CD4-positive, alpha-beta memory T cell (primary cell): ENCODE measurements at places on chromosomes 2 and 18.

- DNase-seq = no peak
Measured at GRCh38 chr2:166321076-166321475, 54.7 kb downstream of the SCN9A start.

DNA sequence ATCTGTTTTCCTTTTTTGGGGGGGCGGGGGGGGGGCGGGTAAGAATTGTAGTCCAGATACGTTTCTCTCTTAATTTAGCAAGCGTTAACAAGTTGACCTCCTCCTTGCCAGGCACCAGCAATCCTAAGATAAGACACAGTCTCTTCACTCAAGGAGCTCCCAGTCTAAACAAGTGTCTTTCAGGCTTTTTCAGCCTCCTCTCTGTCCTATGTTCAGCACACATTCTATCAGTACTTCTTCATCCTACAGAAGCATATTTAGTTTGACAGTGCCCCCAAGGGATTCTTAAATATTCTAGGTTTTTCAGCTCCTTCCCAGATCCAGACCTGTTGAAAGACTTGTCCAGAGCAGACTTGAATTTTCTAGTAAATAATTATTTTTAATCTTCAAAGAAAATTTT is 2.7 kb downstream of the PPP1CB start:
- DNase-seq = no peak

DNA sequence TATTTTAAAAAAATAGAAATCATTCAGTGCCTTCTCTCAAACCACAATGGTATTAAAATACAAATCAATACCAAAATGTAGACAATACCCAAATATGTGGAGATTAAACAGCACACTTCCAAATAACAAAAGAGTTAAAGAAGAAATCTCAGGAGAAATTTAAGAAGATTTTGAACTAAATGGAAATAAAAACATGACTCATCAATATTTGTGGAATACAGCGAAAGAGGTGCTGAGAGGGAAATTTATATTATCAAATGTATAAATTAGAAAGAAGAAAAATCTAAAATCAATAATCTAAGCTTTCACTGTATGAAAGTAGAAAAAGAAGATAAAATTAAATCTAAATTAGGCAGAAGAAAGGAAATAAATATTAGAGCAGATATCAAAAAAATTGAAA is 233.1 kb downstream of the RPIA start:
- no peak for DNase-seq

- no peak for DNase-seq
Measured at GRCh38 chr2:121289271-121289670, 4.3 kb upstream of the TFCP2L1 start.

- DNase-seq = no peak
Measured at GRCh38 chr2:168006498-168006897, 240.9 kb downstream of the STK39 start.

DNA sequence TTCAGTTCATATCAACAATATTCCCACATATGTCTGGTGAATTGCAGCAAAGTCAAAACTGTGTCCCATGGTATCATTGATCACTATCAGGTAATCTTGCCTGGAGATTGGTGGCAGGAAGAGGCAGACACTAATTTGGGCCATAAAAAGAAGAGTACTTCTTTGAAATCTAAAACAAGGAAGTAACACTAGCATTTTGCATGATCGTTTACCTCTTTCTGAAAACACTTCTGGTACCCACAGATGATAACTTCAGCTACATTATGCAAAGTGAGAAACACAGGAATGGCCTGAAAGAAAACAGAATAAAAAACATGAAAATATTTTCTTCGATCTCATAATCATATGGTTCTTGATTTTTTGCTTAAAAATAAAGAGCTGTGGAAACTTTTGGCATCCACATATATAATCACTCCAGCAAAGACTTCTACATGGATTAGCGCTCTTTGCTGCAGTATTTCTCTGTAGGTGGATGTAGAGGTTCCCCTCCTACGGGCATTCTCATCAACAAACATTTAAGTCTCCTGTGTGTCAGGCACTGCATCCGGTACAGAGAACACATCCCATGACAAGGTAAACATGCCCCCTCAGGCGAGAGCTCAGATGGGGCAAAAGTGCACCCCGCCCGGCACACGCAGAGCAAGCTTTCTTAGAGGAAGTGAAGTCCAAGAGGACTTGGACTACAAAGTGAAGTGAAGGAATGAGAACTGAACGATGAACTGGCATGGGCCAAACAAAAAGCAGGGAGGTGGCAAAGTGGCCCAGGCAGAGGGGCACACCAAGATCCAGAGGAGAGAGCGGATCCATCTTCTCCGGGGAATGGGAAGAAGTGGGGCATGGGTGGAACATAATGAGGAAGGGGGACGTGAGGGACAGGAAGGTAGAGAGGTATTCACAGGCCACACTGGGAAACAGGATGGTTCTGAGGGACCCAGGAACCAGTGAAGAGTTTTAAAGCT is 68.0 kb upstream of the RIOK3 start:
- DNase-seq = no peak

DNA sequence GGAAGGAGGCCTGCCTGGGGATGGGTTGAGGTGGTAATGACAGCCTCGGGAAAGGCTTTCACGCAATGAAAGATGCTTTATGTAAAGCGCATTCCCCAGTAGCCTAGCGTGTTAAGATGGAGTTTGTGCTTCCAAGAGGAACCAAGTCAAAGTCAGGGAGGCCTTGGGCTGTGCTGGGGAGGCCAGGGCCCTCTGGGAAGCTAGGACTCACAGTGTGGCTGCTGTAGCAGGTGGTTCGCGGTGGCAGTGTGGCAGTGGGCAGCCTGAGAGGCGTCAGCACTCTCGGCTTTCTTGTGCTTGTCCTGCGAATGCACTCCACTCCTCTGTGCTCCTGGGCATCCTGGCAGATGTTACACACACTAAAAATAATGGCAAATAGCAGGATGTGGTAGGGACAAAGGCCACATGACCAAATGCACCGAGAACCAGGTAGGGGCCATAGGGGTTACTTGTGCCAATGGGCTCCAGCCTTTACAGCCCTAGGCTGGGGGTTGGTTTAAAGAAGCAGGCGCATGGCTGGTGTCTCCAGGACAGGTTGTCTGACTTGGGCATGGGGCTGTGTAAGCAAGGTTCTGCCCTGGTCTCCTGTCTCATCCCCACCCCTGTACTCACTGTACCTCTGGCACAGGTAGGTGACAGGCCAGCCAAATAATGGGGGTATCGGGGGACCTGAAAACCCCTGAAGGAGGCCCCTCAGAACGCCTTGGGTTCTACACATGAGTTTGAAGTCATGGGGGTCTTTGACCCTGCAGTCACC is 154.4 kb upstream of the TWIST2 start:
- DNase-seq = no peak

- DNase-seq = no peak
Measured at GRCh38 chr2:238919307-238919706, 71.4 kb downstream of the TWIST2 start.

- DNase-seq = no peak
Measured at GRCh38 chr18:22667616-22668422, 250.1 kb upstream of the CTAGE1 start.

GRCh38 chr18:64982414-64983055 is 768.3 kb upstream of the CDH7 start:
- DNase-seq = no peak

- DNase-seq = no peak
Measured at GRCh38 chr18:73791081-73791480, 356.6 kb downstream of the FBXO15 start.

- no peak for DNase-seq
Measured at GRCh38 chr2:237164474-237165042, 78.9 kb downstream of the COPS8 start.

DNA sequence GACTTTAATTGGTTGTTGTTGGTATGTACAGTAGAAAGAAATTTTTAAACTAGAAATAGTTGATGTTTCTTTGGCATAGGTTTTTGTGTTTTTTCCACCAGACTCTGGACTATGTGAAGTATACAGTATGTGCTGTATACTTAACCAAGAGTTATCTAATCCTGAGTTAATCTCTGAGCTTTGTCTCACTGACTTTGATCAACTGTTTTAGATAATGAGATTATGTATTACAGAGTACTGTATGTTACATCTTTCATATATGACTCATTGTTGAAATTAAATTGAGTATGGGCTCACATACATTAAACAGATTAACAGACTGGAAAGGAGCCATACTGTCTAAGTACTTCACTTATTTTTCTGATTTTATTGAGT is 38.0 kb downstream of the ACTR2 start:
- no peak for DNase-seq

- DNase-seq = peak; percentile 55
Measured at GRCh38 chr18:9147440-9148202, 11.0 kb downstream of the ANKRD12 start.

DNA sequence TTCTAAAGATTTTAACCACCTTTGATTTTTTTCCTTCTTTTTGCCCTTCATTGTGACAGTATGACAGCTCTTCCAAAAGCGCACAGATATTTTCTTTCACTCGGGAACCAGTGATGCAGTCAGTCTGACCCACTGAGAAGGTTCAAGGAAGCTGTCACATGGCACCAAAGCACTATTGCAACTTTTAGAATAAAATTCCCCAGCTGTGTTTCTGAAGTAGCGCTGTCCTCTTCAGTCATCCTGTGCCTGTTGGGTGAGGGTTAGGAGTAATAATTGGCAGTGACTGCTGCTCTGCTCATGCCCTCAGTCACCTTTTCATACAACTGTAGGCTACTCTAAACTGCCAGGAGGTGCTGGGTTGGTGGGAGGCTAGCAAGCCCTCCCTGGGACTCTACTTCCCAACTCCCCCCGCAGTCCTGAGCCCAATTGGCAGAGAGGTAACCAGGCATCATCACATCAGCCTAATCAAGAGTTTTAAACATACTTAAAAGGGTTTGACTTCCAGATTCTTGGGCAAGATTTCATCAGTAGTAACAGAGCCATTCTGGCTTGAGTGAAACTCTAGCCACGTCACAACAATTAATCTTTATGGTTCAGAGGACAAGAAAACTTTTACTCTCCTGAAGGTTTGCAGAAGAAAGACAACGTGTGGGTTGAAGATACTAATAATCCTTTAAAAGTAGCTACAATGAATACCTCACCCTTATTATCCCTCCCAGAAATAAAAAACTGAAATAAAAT is 473.3 kb downstream of the FBXO15 start:
- no peak for DNase-seq

GRCh38 chr2:40546439-40547191 is 94.7 kb upstream of the SLC8A1 start:
- DNase-seq = no peak

- DNase-seq = no peak
Measured at GRCh38 chr2:172578054-172578453, 22.2 kb downstream of the PDK1 start.

- DNase-seq = no peak
Measured at GRCh38 chr2:62197925-62198633, 2.2 kb downstream of the B3GNT2 start.

DNA sequence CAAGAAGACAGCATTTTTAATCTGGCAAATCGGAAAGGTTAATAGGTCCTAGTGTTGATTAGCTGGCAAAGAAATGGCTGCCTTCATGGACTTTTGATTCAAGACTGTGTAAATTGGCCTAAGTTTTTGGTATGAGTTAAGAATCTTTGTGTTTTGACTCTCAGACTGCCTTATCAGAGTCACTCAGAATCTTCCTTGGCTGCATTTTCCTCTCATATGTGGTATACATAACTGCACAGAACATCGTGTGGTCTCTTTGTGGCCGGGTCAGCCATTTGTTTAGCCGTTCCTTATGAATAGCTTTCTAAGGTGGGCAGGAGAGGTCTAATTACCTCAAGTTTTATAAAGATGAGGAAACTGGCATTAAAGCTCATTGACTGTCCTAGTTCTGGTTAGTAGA is 30.1 kb downstream of the CAB39 start:
- no peak for DNase-seq

- DNase-seq = no peak
Measured at GRCh38 chr2:111685342-111685741, 198.7 kb downstream of the ANAPC1 start.
